ENCODE measurements at places on chromosomes 2 and 18. TPM values are rescaled to one million over a fixed set of nuclear protein-coding genes. Genes with fewer than 3 reads are reported as not detected.

- no peak for DNase-seq
These were observed 51.1 kb downstream of the R3HDM1 start for GRCh38 chr2:135582383-135582782.

- no peak for DNase-seq
These were observed 74.7 kb upstream of the RAB6C start for GRCh38 chr2:129904532-129905446.

- no peak for DNase-seq
These were observed 228.3 kb downstream of the PTGR3 start for GRCh38 chr18:74980669-74981068.

DNA sequence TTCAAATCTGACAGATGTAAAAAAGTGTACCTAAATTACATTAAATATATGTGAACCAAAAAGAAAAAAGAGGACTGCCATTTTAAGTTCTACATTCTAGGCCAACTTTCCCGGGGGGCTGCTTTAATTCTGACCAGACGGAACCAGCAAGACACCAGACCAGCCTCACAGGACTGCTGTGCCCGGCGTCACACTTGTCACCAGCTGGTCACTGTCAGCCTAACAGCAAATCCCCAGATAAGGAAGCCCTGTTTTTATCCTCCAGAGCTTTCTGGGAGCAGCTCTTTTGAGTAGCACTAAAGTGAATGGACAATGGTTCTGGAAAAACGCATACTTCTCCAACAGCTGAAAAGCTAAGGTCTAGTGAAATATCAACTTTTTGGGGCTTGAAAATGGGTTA is 35.6 kb downstream of the CYB5A start:
- DNase-seq: no peak

DNA sequence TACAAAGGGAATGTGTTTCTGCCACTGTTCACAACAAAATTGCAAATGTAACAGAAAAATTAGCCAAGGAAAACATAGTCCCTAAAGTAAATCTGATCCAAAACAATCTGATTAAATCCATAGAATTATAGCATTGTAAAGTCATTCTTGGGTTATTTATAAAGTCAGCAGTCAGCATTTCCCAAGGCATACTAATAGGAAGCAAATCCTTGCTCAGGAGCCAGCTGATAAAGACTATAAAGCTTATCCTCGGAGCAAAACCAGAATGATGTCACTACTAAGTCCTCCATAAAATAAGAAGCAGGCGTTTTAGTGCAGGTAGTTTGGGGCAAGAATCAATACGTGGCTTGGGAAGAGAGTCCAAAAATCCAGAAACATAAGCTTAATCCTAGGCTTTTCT is 67.3 kb upstream of the CSRNP3 start:
- no peak for DNase-seq

- no peak for DNase-seq
These were observed 30.9 kb downstream of the CD28 start for GRCh38 chr2:203737360-203737759.

GRCh38 chr18:54766634-54767033 is 61.6 kb upstream of the RAB27B start:
- DNase-seq: no peak

DNA sequence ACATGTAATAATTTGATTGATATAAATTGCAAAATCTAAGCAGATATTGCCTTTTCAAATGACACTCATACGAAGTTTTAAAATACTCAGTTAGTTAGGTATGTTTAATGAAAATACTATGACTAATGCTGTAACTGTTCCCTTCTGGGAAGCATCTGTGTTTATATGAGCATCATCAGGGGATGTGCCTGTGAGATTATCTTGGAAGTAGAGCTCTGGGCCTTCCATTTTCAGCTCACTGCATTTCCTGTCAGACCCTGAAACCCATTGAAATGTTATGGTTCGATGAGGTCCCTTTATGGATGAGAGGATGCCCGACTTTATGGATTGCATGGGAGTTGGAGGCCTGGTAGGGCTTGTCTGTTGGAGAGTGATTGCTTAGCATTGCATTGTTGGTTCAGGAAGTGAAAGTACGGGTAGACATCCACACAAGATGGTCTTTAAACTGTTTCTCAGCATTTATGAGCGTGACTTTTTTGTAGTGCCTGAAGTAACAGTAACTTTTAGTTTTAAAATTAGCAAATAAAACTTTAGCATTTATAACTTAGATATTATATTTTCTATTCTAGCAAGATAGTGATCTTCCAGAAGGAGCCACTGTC is 28.7 kb downstream of the ELP2 start:
- DNase-seq: no peak

DNA sequence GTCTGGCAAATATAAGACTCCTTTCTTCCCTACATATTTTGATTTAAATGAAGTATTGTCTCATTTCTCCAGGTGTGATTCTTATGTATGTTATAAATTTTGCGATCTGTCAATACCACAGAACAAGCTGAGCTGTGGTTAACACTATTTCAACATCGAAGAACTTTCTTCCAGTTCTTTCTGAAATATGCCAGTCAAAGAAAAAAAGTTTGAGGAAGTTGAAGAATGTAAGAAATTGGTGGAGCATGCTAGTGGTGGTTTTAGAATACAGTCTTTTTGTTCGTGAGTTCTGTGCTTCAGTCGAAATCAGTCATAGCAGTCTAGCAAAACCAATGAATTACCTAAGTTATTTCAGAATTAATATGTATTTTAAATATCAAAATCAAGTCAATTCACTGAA is 8.6 kb upstream of the COBLL1 start:
- no peak for DNase-seq

DNA sequence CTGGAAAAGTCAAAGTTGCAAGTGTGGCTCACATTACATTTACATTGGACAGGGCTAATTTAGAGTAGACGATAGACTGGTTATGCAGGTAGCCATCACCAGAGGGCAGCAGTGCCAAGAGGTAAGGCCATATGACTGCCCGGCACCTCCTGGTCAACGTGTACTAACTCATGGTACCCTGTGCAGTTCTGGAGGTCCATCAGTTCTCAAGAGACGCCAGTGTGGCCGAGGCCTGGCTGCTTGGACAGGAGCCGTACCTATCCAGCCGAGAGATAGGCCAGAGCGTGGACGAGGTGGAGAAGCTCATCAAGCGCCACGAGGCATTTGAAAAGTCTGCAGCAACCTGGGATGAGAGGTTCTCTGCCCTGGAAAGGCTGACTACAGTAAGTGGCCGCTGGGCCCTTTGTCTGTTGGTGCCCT is 65.8 kb upstream of the EML6 start:
- DNase-seq: no peak

DNA sequence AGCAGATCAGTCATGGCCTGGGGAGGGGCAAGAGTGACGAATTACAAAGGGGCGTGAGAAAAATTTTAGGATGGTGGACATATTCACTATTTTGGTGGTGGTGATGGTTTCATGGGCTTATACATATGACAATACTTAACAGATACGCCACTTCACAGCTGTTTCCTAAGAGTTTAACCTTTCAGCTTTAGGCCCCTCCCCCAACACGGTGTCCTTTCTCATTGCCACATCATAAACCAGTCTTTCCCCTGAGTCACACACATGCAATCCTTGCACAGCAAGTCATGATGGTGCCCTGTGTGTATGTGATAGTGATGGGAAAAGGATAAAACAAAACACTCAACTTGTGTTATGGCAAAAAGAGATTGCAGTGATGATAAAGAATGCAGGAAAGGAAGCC is 47.6 kb upstream of the IL1R1 start:
- no peak for DNase-seq

DNA sequence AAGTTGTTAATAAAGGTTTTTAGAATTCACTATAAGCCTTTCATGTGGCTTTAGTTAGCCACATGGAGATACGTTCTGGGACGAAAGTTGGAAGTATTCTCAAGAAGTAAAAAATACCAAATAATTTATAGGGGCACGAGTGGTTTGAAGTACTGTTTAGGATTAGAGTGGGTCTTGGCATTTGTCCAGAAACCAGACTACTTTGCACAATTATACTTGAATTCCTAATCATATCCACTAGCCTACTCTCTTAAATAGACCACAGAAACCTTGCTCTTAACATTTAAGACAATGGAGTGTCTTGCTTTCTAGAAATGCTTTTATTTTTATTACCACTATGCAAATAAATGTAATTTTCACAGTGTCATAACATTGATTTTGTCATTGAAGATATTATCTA is 44.6 kb downstream of the UBE2E3 start:
- no peak for DNase-seq

GRCh38 chr2:237043866-237044265 is 41.8 kb upstream of the COPS8 start:
- DNase-seq: no peak

Gene UGT1A8
- total RNA-seq: 0.35 TPM

Gene EFR3B
- total RNA-seq: 0.34 TPM

- no peak for DNase-seq
These were observed 22.0 kb upstream of the SERPINB12 start for GRCh38 chr18:63520053-63520685.

Gene HMSD
- 0.19 TPM for total RNA-seq

Gene WIPF1
- total RNA-seq: 2.2 TPM

DNA sequence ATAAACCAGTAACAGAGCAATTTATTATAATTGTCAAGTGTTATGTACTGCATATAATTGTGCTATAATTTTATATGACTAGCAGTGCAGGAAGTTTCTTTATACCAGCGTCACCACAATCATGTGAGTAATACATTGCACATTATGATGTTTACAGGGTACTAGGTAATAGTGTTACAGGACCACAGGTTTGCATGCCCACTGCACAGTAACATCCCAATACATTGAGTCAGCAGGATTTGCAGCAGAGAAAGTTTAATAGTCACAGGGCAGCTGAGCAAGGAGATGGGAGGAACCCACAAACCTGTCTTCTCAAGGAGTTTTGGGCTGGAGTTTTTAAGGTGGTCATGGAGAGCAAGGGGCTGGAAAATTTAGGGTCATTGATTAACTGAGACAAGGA is 1042.9 kb upstream of the ACVR2A start:
- DNase-seq: no peak

- DNase-seq: no peak
These were observed 43.1 kb upstream of the CHN1 start for GRCh38 chr2:175048275-175048674.

Gene FSIP2
- total RNA-seq: not detected

DNA sequence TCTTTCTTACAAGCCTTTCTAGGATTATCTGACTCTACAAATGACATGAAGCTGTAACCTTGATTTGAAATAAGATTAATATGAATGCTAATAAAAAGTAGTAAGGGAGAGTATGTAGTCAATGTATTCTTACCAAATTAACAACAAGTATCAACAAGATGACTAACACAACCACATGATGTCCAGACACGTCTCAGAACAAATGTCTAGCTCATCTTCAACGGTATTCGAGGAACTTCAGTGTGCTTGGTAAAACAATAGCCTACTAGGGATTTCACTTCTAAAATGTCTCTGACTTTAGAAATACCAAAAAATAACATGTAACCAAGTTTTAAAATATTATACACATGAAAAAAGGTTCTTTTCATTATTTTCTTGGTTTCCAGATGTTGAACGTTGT is 3.4 kb downstream of the HDLBP start:
- DNase-seq: no peak

Gene ATG16L1
- 38.0 TPM for total RNA-seq

DNA sequence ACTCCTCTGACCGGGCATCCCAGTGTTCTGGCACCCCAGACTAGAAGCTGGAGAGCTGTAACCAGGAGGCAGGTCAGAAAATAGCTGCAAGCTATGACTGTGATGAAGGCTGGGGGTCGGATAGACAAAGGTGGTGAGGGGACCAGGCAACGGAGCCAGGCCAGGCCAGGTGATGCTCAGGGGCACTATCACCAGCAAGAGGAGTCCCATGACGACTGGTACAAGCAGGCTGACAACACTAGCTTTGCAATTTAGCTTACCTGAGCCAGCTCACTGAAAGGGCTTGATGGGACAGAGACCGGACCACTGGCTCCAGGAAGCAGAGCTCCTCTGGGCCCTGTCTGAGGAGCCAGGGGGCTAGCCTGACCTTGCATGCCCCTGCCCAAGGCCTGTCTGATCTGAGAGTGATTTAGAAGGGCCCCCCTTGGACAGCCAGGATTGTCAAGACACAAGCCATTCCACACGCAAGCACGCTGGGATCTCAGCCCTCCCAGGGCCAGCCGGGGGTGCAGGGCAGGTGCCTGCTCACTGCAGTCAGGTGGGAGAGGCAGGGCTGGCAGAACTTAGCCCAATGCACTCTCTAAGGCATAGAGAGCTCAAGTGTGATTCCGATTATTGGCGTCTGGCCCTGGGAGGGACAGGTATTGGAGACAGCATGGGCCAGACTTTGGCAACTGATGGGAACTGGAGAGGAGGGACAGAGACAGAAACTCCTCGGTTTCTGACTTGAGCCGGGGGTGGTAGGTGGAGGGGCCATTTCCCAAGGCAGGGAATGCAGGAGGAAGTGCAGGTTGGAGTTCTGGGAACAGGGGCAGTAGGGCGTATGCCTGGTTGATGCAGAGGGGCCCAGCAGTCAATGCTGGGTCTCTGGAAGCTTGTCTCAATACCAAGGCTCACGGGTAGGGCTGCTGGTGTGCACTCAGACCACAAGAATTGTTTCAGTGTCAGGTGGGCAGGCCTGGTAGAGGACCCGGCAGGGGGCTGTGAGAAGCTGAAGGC is 47.7 kb downstream of the MYO7B start:
- DNase-seq: no peak

DNA sequence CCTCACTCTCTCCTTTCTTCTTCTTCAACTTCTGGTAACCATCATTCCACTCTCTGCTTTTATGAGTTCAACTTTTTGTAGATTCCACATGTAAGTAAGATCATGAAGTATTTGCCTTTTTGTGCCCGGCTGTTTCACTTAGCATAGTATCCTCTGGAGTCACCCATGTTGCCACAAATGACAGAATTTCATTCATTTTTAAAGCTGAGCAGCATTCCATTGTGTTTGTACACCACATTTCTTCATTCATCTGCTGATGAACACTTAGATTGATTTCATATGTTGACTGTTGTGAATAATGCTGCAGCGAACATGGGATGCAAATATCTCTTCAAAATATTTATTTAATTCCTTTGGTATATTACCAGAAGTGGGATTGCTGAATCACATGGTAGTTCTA is 133.6 kb upstream of the ERBB4 start:
- no peak for DNase-seq

- no peak for DNase-seq
These were observed 103.7 kb upstream of the ATP8B1 start for GRCh38 chr18:57906852-57907251.

DNA sequence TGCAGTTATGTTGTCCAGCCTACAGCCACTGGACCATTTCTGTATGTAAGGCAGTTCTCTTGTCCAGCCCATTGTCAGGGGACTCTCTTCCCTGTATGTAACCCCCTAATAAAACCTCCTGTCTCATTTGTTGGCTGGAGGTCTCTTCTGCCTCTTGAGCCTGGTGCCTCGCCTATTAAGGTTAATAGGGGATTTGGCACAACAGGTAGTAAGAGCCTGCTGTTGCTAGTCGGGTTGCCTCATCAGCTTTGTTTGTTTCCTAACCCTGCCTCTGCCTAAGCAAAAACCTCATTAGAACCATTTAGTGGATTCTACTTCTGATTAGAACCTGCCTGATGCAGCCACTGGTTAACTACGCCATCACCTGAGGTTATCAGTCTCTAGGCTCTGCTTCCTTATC is 62.2 kb upstream of the STPG4 start:
- no peak for DNase-seq

Gene SULT1C4
- 1.2 TPM for total RNA-seq

Gene ZNF513
- 15.6 TPM for total RNA-seq
